ENCODE measurements at places on chromosomes 13 and 19.
A peak's percentile ranks its signal among the peaks of the same experiment; 100 is the strongest.

DNA sequence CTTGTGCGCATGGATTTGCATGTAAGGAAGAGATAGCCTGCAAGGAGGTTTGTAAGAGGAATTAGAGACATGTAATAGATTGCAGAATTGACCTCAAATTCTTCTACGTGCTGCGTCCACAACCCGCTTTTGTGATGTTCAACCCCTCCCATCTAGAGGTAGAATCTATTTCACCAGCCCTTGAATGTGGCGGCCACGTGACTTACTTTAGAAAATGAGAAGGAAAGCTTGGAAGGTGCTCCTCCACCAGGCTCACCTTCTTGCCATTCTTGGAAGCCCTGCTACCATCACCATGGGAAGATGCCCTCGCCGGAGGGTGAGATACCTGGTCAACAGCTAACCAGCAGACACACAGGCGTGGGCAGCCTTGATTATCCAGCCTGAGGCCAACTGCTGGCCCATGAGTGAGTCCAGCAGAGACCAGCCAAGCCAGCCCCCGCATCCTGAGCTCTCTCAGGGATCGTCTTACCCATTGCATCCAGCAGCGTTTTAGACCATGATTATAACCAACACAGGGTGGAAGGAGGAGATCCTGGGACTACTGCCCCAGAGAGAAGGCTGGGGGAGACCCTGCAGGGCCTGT is 7.6 kb upstream of the PEPD start:
- DNase-seq: no peak

DNA sequence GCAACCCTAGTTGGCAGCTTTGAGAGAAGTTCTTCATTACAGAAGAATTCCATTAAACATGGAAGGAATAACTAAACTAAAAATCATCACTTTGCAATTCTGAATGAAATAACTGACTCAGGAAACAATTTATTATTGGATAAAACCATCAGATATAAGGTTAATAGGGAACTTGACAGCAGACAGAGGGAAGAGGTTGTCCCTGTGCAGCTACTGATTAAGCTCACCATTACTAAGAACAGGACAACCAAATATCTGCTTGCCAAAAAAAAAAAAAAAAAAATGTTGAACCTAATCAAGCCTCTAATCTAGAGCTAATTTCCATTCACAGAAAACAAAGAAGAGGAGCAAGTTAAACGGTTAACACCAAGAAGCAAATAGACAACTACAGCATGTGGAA is 12.8 kb downstream of the N4BP2L2 start:
- no peak for DNase-seq

GRCh38 chr13:48876289-48876688 is 99.4 kb upstream of the FNDC3A start:
- no peak for DNase-seq

DNA sequence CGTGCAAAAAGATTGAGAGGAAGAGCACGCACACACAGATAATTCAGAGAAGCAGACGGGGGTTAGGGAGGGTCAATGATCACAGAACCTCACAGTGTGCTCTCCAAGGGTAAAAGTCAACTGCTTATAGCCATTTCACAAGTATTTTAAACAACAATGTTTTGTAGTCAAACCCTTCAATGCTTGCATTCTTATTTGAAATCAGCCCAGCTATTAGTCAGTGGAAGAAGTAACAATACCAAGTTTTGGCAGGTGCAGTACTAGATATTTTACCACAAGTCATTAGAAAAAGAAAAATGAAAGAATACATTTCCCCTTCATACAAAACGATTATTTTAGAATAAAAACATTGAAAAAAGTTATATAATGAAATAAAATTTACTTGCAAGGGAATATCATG is 2.6 kb downstream of the CSNK1A1L start:
- no peak for DNase-seq

DNA sequence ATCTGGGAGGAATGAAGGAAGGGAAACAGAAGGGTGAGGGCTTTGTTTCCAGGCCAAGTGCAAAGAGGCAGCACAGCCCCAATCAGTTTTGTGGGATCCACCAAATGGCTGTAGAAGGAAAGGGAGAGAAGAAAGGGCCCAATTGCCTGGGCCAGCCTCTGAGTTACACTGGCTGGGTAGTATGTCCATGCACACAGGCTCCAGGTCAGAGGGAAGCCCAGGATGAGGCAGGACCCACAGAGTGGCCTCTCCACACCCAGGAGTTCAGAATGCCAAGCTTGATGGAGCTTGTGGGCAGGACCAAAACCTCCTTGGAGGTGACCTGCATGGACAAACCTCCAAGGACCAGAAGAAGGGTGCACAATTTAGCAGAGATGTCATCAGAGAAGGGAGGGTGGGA is 178.2 kb upstream of the TSHZ3 start:
- DNase-seq: no peak

- no peak for DNase-seq
Measured at GRCh38 chr13:53445686-53446085, 417.1 kb downstream of the OLFM4 start.

- DNase-seq: no peak
Measured at GRCh38 chr19:4554717-4555116, 4.8 kb downstream of the SEMA6B start.

DNA sequence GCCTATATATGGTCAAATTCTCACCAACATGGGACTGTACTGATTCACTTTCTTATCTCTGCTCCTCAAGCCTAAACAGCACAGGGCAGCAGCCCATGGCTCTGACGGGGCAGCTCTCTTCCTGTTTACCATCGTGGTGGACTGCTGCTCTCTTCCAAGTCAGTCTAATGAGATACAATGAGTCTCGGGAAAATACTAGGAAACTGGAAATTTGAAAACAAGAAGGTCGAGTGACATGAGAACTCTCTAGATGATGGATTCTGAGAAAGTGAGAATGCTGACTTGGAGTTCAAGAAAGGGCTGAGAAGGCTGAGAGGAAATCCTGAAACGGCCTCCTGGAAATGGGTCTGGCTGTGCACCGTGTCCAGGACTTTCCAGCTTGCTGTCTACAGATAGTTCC is 122.8 kb upstream of the ARGLU1 start:
- no peak for DNase-seq

- DNase-seq: no peak
Measured at GRCh38 chr19:46825731-46826055, 25.0 kb downstream of the AP2S1 start.

GRCh38 chr13:44093607-44094564 is 214.2 kb downstream of the LACC1 start:
- no peak for DNase-seq

- DNase-seq: peak; percentile 26
Measured at GRCh38 chr19:49057636-49058234, at the start of gene CGB7. CGB7 (minus strand) TSS chr19:49057749; CDS start chr19:49055375, 2,374 bp downstream.

DNA sequence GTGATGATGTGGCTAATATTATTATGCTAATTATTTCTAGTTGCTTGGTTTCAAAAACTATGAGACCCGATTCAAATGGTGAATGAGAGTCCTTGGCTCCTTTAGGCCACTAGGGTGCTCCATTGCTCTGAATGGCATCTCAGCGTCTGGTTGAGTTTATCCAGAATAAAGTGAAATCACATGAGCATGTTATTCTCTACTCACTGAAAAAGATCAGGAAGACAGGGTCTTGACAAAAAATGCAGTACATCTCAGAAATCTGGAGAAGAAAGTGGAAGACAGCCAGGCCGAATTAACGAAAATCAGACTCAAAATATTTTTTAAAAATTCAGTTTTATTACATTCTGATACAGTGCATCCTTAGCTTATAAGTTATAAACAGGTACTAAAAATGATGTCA is 516.2 kb downstream of the MYO16 start:
- no peak for DNase-seq

GRCh38 chr19:4233282-4233853 is 4.0 kb downstream of the EBI3 start:
- DNase-seq: peak; percentile 62

GRCh38 chr19:16895467-16896145 is 6.8 kb downstream of the F2RL3 start:
- no peak for DNase-seq

DNA sequence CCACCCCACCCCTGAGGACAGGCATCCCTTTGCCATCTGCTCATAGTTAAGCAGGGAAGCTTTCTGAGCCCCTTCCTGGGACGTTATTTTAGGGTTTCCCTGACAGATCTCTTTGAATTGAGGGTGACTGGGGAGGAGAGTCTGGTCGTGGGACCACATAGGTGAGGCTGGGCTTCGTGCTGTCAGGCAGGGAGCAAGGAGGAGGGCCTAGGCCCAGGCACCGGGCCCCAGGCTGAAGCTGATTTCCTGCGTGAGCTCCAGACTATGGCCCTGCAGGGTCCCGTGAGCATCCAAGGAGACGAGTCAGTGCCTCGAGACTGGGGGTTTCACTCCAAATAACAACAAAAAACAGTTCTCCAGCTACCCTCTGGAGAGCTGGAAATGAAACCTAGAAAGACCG is 60.4 kb downstream of the MYO9B start:
- DNase-seq: no peak

- no peak for DNase-seq
Measured at GRCh38 chr19:58559275-58560006, 1.0 kb upstream of the UBE2M start.

DNA sequence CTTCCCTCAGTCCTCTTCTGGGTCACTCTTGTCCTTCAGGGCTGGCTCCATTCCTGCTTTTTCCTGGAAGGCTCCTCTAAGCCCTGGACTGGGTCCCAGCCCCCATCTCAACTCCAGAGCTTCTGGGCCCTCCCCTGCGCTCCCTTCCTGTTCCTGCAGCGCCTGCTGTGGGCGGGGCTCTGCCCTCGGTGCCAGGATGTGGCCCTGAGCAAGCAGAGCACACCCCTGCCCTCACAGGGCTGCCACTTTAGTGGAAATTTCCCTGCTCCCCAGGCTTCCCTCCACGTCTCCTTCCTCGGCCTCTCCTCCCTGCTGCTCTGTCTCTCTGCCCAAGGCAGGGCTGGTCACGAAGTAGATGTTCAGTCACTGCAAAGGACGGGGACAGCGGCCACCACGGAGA is 28.8 kb downstream of the DPF1 start:
- no peak for DNase-seq

DNA sequence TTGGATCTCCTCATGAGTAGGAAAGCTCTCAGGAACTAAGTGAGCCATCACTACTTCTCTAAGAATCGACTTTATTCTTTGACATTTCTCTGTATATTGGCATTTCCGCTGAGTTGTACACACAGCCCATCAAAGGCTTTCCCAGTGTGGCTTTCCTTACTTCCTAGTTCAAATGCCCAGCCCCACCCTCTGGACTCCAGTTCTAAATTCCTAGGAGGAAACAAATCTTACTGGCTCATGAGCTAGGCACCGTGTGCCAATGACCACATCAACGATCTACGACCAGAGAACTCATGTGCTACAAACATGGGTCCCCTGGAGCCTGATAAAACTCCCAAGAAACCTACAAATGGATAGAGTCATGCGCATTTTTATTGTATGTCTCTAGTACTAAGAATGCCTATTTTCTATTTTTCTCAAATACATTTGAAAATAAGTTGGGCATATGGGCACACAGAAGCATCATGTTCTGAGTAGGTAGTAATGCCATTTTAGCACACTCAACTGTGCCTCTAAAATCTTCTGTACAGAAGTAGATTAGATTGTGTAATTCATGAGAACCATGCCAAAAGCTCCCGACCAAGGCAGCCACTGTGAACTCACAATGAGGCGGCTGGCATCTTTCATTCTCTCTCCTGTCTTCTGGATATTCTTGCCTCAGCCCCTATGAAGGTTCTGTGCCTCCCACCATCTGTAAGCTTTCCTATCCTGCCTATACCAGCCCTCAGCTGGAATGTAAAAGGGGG is 10.5 kb upstream of the RAP2A start:
- no peak for DNase-seq

GRCh38 chr13:52701728-52702465 is 37.7 kb downstream of the CNMD start:
- DNase-seq: no peak

DNA sequence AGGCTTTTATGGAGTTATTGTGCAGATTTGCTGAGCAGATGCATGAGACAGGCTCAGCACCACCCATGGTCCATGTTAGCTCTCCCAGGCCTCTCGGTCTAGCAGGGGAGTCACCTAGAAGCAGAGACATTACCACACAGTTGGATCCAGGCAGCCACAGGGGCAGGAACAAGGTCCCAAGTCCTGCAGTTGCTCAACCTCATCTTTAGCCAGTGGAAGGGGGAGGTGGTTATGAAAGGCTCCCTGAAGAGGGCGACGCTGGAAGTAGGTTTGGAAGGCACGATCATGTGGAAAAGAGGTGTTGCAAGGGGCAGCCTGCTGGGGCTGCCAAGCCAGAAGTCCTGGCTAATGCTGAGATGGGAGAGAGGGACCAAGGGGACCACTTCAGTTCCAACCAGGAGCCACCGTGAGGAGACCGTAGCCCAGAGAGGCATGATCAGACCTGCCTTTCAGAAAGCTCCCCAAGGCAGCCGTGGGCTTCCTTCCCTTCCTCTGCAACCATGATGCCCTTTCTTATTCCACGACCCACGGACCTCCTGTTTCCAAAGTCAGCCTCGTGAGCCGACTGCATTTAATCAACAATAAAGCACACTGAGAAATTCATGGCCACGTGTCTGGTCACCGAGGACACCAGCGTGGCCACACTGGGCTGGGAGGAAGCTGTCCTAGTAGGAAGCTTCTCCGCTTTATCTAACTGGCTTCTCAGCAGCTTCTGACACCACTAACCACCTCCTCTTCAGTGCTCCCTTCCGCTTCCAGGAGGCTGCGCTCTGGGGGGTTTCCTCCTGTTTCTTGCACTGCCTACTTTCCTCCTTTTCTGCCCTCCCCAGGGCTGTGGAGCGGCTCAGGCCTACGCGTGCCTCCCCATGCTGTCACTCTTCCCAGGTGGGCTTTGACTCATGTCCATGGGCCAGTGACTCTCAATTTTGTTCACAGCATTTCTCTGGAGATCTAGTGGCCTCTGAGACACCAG is 2.6 kb downstream of the AP1M1 start:
- DNase-seq: no peak

DNA sequence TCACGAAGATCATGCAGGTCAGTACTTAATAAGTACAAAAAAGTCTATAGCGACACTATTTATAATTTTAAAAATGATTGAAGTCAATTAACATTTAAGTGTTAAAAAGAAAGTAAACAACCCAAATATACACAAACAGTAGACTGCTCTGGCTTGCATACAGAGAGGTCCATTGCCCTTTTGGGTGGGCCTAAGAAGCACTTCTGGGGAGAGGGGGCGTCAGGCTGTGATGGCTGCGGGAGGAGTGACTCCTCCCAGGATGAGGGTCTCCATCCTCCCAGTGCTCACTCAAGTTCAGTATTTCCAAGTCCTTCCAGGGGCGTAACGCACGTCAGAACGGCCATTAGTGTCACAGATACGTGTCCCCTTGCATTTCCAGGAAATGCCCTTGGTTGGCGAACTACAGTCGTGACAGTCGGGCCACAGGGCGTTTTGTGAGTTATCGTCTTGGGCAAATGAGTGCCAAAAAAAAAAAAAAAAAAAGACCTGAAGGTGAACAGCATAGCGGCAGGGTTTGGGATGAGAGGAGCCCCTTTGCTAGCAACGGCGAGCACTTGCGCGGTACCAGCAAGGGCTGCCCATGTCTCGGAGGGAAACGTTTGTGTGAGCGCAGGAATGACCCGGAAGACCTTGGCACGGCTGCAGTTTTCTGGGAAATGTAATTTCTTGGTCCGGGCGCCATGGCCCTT is at the start of gene SCGB2B2:
SCGB2B2 (minus strand) TSS at position 463 of the 689 bp plus-strand sequence. CDS start 82,596 bp downstream, outside the sequence.
- DNase-seq: no peak

DNA sequence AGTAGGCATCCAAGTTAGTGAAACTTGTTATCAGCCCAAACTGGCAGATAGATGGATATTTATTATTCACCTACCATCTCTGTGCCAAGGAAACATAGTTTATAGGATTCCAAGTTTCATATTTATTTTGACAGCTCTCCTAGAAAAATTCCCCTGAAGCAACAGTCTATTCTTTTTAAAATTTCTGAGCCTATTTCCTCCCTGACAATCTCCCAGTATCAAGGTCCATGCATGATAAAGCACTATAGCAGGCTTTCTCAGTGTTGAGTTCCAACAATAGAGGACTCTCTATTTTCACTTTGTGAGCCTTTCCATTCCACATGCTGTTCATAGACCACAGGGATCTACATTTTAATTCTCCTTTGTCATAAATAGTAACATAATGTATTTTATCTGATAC is 312.6 kb downstream of the SLITRK6 start:
- no peak for DNase-seq

All from T-helper 9 cell (primary cell).